ENCODE measurements at places on chromosomes 6 and 20.

DNA sequence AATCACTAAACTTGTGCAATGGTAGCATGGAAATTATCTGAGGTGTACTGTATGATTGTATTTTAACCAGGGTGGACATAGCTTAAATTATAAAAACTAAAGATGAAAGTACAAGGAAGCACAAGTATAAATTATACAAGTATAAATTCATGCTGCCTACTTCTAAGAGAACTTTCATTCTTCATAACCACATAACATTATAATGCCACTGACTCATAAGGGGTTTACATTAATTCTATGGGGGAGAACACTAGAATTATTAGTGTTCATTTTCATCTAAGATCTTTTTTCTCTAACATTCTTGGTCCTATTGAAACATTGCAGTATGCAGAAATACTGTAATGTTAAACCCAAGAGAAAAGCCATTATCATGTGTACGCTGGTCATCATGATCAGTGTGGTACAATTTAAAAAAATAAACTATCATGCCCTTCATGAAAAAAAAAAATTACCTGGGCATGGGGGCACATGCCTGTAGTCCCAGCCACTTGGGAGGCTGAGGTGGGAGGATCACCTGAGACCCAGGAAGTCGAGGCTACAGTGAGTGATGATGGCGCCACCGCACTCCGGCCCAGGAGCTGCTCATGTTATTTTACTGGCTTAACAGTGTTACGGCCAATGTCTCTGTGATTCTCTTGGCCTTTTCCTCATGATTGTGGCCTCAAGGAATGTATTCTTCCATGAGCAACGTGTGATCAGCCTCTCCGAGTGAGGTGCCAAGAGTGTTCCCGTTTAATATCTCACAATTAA is 25.9 kb upstream of the AHCY start:
- no peak for DNase-seq

DNA sequence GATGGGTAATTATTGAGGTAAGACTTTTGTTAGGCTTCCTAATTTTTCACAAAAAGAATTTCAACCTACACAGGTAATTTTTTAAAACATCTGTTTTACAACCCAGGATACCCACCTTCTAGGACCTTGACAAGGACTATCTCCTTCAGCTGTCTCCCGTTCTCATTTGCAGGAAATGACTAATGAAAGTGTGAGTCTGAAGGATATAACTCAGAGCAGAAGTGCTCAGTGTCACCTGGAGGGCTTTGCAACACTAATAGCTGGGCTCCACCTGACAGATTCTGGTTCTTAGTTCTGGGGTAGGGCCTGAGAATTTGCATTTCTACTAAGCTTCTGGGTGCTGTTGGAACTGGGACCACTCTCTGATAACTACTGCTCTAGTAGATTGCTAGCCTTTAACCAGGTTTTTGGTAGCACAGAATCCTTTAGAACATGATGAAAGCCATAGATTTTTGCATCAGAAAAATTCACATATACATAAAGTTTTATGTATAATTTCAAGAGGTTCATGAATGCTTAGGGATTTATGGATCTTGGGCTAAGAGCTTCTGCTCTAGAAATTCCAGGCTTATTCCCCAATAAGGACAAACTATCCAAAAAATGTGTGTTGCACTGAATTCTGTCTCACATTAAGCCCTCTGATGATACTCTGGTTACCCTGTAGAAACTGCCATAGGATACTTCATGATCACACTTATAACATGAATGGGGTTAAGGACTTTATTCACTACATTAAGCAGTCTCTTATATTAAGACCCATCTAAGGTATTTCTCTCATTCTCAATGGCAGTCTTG is 30.3 kb downstream of the AK9 start:
- DNase-seq = no peak

DNA sequence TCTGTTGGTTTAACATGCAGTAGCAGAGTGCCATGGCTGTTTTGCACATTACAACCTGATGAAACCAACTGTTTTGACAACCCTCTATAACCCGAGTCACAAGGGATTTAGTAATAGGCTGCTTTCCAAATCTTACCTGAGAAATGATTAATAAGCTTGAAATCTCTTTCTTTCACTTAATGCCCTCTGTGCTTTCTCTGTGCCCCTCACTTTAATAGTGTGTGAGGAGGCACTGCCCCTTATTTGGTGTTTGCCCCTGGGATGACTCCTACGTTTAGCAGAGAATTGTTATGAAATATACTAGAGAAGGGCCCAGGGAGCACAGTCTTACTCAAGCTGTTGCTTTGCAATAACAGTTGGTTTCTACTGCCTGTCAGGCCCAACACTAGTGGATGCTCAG is 31.0 kb upstream of the PTCHD4 start:
- DNase-seq = no peak

DNA sequence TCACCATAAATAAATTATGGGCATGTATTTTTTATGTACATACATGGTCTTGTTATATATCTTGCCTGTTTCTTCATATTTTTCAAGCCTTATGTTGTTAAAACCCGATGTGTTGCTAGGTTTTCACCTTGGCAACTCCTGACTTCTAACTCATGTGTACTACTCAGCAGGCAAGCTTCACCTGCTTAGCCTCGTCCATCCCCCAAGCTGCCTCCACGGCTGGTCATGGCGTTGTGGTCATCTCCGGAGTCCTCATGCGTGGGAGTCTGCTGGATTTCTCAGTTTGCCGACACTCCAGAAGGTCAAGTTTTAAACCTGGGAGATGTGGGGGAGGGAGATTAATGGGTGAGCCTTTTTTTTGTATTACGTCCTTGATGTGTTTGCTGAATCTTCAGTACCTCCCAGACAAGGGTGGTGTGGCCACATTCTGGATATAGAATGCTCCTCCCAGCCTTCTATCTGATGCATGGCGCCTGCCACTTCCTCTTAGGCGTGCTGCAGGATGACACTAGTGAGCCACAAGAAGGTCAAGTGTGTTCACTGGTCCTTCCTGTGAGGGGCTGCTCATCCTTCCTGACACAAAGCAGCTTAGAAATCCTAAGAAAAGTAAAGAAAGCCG is 26.6 kb upstream of the EDN3 start:
- DNase-seq = no peak

GRCh38 chr20:61252601-61253263 is 671 bp downstream of the CDH4 start:
- DNase-seq = no peak

- no peak for DNase-seq
These were observed 6.0 kb downstream of the SDC4 start for GRCh38 chr20:45341939-45342854.

DNA sequence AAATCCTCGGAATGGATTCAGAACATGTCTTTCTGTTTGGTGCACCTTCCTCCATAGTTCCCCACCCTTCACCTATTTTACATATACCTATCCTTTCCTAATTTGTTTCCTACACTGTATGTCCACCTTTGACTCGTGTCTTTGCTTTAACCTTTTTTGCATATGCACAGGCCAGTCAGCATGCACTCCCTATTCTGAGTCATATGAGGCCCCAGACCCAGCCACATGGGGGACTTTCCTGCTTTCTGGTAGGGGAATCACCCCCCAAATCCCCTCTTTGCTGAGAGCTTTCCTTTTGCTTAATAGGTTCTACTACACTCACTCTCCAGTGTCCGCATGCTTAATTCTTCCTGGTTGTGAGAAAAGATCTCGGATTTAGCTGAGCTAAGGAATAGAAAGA is 393.8 kb upstream of the IMPG1 start:
- no peak for DNase-seq

GRCh38 chr6:10362300-10362699 is 52.6 kb downstream of the TFAP2A start:
- no peak for DNase-seq

- DNase-seq = no peak
These were observed 13.5 kb upstream of the PRDM1 start for GRCh38 chr6:106072501-106073090.

GRCh38 chr6:32327103-32327502 is 44.6 kb downstream of the TSBP1 start:
- no peak for DNase-seq

DNA sequence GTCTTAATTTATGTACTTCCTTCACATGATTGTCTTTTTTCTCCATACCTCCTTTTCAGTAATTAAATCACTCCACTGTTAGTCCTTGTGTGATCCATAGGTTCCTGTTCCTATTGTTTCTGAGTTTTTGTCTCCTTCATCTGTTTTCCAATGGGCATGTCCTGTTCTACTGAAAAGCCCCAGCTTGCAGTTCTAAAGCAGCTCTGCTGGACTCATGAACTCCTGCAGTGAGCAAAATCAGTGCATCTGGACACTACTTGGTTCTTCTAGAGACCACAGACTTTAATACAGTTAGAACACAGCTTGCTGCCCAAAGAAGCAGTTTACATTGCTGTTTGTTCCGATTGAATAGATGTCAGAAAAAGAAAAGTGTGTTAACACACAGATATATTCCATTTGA is 593.3 kb upstream of the HS3ST5 start:
- DNase-seq = no peak

GRCh38 chr6:118198746-118199145 is 291.7 kb downstream of the SLC35F1 start:
- DNase-seq = no peak

DNA sequence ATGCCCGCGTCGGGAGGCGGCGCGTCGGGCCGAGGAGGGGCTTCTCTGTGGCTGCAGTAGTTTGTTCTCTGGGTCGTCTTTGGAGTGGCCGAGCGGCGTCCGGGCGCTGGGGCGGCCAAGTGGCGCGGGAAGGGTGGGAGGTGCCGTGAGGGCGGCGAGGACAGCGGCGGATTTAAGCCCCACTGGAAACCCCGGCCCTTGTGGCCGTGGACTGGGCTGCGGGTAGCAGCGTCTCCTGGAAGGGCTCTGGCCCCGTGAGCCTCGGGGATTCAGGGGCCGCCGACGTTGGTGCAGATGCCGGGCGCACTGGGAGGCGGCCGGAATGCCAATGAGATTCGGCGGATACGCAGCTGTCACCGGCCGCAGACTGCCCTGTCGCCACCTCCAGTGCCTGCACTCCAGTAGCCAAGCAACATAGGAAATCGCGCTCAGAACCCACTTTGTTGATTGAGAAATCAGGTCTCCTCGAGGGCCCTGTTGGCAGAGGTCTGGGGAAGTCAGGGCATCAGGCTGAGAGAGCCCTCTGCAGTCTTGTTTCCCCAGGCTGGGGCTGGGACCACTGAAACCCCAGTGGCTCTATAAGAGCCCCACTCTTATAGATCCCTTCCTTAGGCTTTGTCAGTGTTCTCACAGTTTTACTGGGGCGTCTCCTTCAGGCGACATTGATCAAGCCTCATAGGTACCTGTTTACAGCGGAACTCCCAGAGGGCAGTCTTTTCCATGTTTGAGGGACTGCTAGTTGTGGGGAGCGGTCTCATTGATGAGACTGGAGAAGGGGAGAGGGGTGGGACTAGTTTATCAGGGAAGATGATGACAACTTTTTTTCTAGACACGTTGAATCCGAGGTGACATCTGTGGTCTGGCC is 642 bp downstream of the GZF1 start:
- DNase-seq = no peak

- no peak for DNase-seq
These were observed 1.5 kb downstream of the VARS2 start for GRCh38 chr6:30915591-30915946.

DNA sequence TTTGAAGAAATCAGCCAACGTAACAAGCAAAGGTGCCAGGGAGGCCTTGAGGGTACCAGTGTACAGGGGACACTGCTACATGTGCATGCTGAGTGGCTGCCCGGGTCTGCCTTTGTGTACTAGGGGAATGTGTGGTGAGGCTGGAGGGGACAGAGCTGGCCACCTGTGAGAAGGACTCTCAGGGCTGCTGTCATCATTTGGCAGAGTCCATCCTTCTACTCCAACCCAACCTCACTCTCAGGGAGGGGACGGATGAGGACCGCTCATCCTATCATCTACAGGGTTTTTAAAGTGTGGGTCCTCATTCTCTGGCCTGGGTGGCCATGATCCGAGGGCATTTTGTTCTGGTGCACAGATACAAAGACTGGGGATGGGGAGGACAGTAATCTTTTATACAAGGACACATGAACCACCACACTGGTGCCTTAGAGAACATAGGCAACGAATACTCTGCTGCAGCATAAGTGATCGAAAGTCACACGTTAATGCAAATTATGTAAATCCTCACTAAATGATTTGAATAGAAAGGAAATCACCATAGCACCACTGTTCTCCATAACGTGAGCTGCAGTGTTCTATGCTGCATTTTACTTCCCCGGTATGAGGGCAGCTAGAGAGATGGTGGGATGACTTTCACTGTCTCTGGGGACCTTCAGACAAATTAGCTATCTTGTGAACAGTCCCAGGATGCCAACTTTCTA is 181.4 kb downstream of the GMPR start:
- no peak for DNase-seq

DNA sequence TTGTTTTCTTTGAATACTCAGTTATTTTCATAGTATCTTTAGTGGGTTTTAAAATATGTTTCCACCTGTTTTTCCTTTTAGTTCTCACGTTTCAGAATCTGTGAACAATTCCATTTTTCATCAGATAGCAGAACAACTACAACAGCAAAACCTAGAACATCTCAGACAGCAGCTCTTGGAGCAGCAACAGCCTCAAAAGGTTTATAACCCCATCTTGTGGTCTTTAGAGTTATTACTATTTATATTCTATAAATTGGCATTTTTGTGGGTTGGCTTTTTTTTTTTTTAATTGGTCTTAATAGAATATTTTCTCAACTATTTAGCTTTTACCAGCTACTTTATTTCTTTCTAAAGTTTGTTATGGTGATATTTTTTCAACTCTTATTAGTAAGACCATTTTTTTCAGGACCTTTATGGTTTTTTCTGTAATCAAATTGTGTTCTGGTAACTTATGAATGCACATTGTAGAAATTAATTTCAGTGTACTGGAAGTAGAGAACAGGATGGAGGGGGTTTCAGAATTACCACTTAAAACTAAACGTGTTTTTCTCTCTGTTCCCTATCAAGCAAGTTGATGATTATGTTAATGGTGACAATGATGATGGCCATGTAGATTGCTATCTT is 72.2 kb downstream of the SCAF8 start:
- DNase-seq = no peak

- no peak for DNase-seq
These were observed 68.1 kb downstream of the DLL1 start for GRCh38 chr6:170222498-170223471.

DNA sequence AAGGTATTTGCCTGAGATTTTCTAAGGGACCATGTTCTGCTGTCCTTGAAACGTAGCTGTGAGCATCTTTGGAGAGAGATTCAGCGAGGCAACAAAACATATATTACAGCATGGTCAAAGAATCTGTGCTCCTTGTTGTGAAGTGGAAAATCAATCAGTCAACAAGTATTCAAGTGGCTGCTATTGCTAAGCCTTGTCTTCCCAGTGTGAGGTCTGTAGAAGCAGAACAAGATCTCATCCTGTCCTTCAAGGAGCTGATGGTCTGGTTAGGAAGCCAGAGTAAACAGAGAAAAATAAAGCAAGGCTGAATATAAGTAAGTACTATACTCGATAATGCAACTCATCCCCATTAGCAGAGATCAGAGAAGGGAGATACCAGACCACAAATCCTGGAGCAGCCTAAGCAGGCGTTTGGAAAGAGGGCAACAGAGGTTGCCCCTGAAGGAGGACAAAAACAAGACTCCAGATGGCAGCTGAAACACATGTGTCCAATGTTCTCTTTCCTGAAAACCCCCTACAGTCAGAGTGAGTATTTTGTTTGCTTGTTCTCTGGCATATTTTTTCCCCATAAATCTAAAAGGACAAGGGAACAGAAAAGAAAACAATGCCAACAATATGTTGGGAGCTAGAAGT is 392.0 kb downstream of the SYNE1 start:
- DNase-seq = no peak

Measured in stimulated activated CD8-positive, alpha-beta memory T cell treated with anti-CD3 and anti-CD28 coated beads, Interleukin-15, amount 100 ng/mL, for 24 hours (primary cell).